Foreskin melanocyte (primary cell): ENCODE measurements at places on chromosomes 13 and 19.

DNA sequence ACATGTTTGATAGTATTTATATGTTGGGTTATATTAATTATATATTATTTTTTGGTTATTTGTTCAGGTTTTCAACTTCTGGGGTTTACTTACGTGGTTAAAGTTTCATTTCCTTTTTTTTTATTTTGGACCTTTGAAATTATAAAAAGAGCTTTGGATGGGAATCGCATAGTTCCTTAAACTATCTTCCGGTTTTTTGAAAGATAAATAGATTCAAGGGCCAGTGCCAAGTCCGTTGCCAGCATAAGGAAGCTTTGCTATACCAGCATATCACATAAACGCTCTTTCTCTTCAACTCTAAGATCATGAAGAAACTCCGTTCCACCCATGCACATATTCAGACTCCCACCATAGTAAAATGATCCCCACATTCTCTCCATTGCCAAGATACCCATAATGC is 7.4 kb upstream of the OXGR1 start:
- no peak for DNase-seq

- peak; percentile 42 for DNase-seq
Measured at GRCh38 chr19:32404933-32405430, 588 bp upstream of the DPY19L3 start.

- no peak for DNase-seq
Measured at GRCh38 chr19:7734220-7735203, 2.6 kb upstream of the CLEC4G start.

- no peak for DNase-seq
Measured at GRCh38 chr13:45016792-45017425, 27.6 kb downstream of the GPALPP1 start.

GRCh38 chr13:63209330-63210017 is 1793.8 kb upstream of the PCDH20 start:
- no peak for DNase-seq
